ENCODE measurements at places on chromosomes 11 and 22. TPM values are rescaled to one million over a fixed set of nuclear protein-coding genes. Genes with fewer than 3 reads are reported as not detected.

Gene CARNS1
- polyA plus RNA-seq = 0.07 TPM

Gene IZUMO1R
- 0.12 TPM for polyA plus RNA-seq

Gene RIC3
- polyA plus RNA-seq = not detected

Gene TBC1D22A
- polyA plus RNA-seq = 21.6 TPM

Gene NNMT
- 217 TPM for polyA plus RNA-seq
